CD8-positive, alpha-beta memory T cell (primary cell): ENCODE measurements at places on chromosomes 7 and 10.

GRCh38 chr7:64945503-64946175, 42.6 kb downstream of the ZNF273 start:
- DNase-seq: no peak

GRCh38 chr7:94394437-94395140, at the start of gene COL1A2:
COL1A2 (plus strand) TSS chr7:94394895; CDS start chr7:94395032, 137 bp downstream.
- DNase-seq: peak; percentile 47

DNA sequence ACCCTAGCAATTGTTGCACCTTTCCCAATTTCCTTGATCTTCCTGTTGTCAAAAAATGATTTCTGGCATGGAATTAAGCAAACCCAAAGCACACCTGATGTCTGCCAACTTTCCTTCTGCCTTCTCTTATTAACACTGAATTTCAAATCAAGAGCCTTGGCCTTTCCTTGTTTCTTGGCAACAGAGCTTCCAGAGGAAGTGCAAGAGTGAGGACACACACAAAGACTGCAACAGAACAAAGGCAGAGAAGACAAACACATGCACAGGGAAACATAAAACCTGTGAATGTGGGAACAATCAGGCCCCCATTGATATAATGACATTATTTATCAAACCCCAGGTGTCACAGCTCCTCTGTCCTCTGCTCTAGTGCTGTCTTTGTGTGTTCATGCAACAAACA, 73.0 kb upstream of the IL6 start:
- no peak for DNase-seq

DNA sequence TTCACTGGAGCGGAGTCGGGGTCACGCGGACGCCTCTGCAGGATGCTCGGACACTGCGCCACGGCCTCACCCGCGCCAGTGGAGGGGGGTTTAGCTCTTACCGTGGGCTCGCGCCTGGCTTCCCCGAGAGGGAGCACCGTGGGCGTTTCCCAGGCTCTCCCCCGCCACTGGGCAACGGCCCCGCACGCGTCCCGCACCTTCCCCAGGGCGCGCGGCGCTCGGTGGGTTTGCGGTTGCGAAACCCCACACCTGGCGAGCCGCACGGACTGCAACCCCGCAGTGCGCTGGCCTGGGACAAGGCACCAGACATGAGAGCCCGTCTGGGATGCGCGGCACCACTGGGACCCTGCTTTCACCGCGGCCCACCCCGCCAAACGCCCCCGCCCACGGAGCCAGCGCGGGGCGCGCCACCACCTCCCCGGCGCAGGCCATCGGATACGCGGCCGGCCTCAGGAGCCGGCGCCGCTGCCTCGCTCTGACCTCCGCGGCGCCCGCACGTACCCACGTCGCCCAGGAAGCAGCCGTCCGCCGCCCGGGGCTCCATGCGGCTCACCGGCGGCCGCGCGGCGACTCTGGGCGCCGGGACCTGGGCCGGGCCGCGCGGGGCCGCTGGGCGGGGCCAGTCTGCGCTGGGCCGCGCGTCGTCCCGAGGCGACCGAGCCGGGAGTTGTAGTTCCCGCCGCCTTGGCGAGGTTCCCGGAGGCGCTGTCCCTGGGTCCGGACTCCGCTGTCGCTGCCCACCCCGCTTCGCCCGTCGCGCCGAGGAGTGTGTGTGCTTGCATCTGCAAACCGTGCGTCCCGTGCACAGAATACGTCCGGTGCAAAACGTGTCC, at the start of gene ASB13:
Gene ASB13 (minus strand): TSS at position 588 of the 833 bp plus-strand sequence. CDS start 44 bp downstream, at position 544.
- DNase-seq: no peak

DNA sequence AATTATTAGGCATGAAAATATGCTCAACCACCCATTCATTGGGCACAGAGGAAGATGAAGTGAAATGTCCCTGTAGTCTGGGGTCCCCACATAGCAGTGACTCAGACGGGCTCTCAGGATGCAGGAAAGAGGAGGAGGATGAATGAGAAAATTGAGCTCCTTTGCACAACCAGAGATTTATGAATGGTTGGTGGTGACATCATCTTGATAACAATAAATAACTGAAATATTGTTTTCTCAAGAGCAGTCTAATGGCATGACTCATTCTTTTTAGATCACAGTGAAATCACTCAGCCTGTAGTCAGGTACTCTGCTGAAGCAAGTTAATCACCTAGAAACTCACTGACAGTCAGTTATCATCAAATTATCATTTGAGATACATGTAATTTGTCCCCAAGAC, 254.1 kb downstream of the RELN start:
- no peak for DNase-seq

GRCh38 chr7:25894002-25894901, 257.7 kb upstream of the NFE2L3 start:
- DNase-seq: no peak

GRCh38 chr10:43055991-43056567, 20.8 kb upstream of the RET start:
- no peak for DNase-seq

- DNase-seq: no peak
These were observed 234.4 kb downstream of the ARL4A start for GRCh38 chr7:12921751-12922345.

DNA sequence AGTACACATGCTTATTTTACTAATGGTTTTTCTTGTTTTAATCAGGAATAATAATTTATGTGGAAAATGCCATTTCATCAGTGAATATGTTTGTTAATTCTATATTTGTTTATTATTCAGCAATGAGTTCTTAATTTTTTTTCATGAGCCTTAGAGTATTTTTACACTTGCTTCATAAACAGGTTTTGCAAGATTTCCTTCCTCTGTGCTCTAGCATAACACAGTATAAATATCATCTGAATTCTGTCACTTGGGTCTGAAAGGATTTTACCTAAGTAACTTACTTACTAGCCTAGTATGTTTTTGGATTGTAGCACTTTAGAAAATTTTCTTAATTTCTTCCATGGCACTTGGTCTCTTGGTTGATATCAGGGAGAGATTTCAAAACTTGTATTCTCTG, 45.8 kb downstream of the GLCCI1 start:
- no peak for DNase-seq

DNA sequence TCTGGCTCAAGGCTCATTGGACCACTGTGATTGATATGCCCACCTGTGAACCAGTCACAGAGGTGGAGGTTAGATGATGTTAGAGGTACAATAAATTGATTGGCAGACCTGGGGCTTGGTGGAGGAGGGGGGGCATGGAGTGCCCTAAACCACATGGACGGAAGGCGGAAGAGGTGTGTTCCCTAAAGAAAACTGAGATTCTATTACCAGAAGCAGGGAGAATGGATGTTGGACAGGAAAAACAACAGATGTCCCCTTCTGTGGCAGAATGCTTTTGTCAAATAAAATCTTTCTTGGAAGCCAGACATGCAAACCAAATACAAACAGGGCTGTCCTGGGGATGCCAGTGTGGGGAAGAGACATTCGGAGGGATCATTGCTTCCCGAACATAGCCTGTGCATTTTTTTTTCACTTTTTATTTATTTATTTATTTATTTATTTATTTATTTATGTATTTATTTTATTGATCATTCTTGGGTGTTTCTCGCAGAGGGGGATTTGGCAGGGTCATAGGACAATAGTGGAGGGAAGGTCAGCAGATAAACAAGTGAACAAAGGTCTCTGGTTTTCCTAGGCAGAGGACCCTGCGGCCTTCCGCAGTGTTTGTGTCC, 433.9 kb downstream of the RPS24 start:
- no peak for DNase-seq

GRCh38 chr10:97013983-97014382, 171.8 kb downstream of the SLIT1 start:
- DNase-seq: no peak

DNA sequence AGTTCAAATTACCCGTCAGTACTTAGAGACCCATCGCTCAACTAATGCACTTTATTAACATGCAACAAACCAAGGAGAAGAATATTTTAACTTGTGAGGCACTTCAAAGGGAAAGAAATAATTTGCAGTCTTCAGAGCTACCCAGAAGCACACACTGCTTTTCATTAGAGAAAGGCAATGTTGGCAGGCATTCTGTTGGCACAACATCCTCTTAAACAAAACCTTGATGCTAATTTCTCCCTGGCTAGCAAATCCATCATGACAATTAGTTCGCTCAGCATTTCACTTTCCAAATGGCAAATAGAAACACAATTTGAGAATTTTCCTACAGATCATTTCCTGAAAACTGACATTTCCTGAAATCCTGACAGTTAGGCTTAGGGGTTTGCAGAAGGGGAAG, 155.6 kb upstream of the FAM13C start:
- no peak for DNase-seq

DNA sequence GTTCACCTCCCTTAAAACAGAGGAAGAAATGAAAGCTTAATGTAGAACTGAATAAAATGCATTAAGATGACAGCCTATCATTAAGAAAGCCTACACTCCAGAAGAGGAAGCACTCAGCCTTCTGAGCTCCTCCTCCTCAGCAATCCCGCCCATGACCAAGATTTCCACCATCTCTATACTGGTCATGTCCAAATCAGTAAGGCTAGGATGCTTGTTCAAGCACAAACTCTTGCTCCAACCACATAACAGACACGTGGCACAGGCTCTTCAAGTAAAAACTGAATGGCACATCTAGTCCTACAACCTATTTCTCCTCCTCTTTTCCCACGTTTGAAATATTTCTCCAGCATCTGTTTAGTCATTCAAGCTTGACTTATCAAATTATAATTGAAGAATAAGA, 454.1 kb downstream of the PARD3 start:
- no peak for DNase-seq

GRCh38 chr10:7274293-7274692, 136.5 kb downstream of the SFMBT2 start:
- DNase-seq: no peak

GRCh38 chr7:77649716-77650349, 46.4 kb upstream of the RSBN1L start:
- no peak for DNase-seq

DNA sequence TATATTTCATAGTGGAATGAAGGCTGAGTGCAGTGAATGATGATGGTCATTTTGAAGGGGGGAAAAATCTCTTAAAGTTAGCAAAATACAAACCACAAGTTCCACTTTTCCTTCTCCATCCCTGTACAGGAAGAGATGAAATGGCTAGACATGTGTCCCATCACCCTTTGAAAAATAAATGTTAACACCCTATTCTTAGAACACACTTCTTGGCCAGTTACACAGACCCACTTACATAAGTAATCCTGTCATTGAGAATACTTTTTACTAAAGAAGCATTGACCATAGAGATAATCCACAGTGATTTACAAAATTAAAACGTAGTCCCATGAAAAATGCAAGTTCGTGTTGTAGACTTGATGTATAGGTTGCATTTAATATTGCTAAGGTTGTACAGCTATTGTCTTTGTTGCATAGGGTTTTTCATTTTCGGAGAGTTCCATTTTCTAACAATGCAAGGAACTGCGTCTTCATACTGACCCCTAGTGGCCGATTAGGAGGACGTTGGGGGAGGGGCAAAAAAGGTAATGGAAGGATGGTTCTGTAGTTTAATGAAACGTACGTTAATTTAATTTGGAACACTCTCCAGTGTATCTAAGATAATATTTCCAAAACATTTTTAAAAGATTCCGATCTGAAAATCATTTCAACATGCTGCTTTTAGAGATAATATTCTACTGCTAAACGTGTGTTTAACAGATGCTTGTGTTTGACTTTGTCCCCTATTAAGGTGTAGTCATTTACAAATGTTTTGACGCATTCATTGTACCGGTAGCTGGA, 60.9 kb downstream of the ARMC3 start:
- peak; percentile 78 for DNase-seq

DNA sequence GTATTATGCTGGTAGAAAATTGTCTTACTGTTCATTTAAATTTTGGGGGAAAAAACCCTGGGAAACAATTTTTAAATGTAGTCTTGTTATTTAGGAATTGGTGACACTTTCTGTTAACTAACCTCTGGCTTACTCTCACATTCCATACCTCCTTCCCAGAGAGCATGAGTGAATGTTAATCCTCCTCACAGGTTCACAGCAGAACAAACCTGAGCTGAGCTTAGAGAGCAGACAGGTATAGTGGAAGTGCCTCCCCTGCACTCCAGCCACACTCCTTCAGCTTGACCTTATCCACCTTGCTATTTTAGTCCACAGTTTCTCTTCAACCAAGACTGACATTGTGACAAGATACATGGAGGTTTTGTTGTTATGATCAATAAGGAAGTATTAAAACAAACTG, 235.9 kb downstream of the FOXP2 start:
- DNase-seq: no peak

DNA sequence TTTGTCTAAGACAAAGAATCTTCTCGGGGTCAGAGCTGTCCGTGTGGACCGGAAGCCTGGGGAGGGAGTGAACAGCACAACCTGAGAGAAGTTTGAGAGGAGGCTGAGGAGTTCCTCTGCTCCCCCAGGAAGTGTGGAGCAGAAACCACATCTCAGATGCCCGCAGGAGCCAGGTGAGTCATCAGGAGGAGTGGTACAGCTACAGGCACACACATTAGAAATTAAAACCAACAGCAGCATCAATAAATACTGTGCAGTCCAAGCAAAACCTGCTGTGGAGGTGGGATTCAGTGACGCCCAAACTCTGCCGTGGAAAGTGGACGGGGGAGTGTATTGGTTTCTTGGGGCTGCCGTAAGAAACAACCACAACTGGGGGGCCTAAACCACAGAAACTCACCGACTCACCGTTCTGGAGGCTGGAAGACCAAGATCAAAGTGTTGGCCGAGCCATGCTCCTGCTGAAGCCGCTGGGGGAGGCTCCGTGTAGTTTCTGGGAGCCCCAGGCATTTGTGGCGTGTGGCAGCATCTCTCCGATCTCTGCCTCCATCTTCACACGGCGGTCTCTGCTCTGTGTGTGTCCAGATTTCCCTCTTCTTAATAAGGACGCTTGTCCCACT, 31.2 kb upstream of the GARS1 start:
- DNase-seq: no peak

DNA sequence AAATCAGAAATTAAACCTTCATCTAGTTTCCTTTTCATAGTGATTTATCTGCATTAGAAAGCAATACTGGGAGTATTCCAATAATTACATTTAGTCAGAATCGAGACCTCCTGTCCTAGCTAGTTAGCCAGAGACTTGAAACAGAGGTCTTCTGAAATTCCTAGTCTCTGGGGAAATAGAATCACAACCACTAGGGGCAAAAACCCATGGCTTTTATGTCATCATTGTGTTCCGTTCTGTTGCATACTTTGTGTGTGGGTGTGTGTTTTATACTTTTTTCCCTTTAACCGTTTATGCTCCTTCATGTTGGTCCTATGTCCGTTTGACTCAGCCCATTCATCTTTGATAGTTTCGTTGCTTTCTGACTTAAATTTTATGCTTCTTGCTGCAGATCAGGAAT, 79.8 kb downstream of the RALA start:
- DNase-seq: no peak

GRCh38 chr7:116593359-116594075, 68.7 kb downstream of the CAV1 start:
- DNase-seq: no peak

DNA sequence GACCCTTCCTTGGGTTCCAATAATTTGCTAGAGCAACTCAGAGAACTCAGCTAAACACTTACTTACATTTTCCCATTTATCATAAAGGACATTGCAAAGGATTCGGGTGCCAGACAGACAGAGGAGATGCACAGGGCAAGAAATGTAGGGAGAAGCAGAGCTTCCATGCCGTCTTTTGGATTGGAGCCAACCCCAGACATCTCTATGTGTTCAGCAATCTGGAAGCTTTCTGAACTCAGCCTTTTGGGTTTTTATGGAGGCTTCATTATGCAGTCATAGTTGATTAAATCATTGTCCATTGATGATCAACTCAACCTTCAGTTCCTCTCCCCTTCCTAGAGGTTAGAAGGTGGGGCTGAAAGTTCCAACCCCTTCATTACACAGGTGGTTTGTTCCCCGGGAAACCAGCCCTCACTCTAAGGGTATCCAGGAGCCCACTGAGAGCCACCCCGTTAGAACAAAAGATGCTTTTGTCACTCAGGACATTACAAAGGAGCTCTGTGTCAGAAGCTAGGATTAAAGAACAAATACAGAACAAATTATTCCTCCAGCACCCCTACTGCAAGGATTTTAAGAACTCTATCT, 211.9 kb upstream of the VSTM2A start:
- DNase-seq: no peak
